ENCODE measurements at places on chromosomes 1 and 21. TPM values are rescaled to one million over a fixed set of nuclear protein-coding genes. Genes with fewer than 3 reads are reported as not detected.

GRCh38 chr1:184514447-184514846 lies 127.6 kb downstream of the C1orf21 start:
- no peak for DNase-seq

DNA sequence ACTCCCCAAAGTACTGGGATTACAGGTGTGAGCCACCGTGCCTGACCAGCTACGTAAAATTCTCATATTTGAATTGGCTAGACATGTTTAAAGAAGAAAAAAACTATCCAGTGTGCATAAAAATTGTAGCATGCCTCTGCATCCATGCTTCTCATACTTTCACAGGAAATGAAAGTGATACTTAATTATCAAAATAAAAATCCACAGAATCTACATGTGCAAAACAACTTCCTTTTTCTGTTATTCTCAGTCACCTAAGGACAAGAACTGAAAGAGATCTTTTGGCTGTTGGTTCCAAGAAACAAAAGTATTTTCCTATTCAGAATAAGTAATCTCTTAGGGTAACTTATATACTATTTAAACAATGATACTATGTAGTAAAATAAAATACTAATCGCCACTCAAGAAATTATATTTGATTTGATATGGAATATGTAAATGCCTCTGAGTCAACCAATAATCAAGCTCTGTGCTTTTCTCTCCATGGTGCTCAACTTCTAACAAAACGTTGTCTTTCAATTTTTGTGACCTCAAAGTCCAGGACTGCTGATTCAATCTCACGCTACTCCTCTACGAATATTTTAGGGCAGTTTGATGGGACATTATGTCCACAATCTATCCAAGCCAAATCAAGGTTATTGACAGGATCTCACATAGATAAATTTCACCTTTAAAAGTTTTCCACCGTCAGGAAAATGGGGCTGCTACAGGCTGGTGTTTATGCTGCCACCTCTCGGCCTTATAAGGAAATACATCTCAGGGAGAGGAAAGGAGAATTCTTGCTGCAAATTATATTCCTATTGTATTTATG lies 102.7 kb downstream of the ZNF281 start:
- peak; percentile 81 for DNase-seq

GRCh38 chr1:220347654-220348175 lies 75.5 kb upstream of the RAB3GAP2 start:
- DNase-seq = no peak

- DNase-seq = no peak
Measured at GRCh38 chr1:225928186-225929175, 4.4 kb upstream of the PYCR2 start.

- no peak for DNase-seq
Measured at GRCh38 chr1:202029727-202030126, 19.3 kb downstream of the ELF3 start.

Gene RNF186
- not detected for total RNA-seq

Gene FAM177B
- total RNA-seq = not detected

Data from Karpas-422 (cell line).